ENCODE measurements at places on chromosomes 1 and 21. TPM values are rescaled to one million over a fixed set of nuclear protein-coding genes. Genes with fewer than 3 reads are reported as not detected.
A peak's percentile ranks its signal among the peaks of the same experiment; 100 is the strongest.

DNA sequence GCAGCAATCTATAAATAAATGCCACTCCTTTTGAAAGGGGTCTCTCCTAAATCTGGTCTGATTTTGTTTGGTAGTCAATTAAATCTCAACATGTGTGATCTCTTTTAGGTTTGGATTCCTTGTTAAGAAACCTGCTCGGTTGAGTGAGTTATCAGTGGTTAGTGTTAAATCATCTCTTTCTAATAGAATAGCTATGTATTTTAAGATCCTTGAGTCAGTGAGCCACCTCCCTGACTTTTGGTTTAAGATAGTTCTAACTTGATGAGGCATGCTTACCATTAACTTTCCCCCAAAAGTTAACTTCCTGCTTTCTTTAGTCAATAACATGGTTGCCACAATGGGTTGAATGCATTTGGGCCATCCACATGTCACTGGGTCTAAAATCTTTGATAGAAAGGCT is 93.1 kb upstream of the OLFM3 start:
- peak; percentile 17 for DNase-seq

- DNase-seq = peak; percentile 100
Measured at GRCh38 chr1:204171751-204172178, 5.6 kb upstream of the REN start.

DNA sequence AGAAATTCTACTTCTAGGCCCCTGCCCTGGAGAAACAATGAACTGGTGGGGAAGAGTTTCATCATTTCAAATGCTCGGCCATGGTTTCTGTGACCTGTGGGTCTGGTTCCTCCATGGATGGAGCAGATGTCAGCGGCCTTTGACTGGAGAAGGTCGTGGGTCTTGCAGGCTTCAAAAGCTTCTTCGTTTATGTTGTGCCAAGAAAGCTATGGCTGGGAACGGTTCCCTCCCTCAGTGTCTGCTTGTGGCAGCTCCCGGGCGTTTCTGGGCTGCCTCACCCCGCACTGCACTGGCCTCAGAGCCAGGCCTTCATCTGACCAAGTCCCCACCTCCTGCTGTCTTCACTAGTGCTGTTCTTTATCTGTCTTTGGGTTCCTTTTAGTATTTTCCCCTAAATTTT is 46.4 kb upstream of the POFUT2 start:
- no peak for DNase-seq

Gene CD55
- total RNA-seq = 63.4 TPM

DNA sequence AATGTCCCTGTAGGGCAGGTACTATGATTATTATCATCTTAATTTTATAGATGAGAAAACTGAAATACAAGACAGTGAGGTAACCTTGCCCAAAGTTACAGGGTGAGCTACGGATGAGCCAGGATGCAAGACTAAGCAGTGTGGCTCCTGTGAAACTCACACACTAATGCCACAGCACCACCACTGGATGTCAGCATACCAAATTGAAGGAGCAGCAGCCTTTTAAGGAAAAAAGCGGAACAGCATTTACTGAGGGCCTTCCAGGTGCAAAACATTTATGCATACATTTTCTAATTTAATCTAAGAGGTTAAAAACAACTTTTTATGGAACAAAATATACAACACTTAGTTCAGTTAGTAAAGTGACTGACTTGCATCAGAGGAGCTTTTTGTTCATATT is 41.7 kb downstream of the SEC16B start:
- DNase-seq = peak; percentile 27

DNA sequence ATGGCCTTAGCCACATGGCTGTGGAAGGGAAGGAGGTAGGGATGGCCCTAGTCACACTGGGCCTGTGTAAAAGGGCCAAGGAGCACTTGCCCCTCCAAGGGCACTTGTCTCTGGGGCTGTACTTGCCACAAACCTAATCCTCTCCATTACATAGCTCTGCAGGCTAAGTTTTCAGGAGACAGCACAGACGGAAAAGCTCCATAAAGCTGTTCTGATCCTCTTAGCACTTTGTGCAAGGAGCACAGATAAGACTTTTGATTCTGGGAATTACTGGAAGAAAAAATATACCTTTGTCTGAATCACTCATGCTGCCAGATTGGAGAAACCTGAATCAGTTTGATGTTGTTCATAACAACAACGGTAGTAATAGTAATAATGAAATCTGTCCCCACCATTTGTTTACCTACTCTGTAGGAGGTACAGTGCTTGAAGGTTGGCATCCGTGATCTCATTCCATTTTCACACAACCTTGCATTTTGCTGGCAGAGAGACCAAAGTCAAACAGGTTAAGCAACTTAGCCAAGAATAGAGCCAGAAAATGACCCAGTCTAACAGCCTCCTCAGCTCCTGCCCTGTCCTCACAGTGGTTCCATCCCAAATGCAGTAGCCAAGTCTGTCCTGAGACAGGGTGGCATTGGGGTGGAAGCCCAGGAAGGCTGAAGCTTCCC is 207.1 kb downstream of the ROR1 start:
- peak; percentile 83 for DNase-seq

- DNase-seq = no peak
Measured at GRCh38 chr1:23977854-23978191, 2.3 kb downstream of the SRSF10 start.

DNA sequence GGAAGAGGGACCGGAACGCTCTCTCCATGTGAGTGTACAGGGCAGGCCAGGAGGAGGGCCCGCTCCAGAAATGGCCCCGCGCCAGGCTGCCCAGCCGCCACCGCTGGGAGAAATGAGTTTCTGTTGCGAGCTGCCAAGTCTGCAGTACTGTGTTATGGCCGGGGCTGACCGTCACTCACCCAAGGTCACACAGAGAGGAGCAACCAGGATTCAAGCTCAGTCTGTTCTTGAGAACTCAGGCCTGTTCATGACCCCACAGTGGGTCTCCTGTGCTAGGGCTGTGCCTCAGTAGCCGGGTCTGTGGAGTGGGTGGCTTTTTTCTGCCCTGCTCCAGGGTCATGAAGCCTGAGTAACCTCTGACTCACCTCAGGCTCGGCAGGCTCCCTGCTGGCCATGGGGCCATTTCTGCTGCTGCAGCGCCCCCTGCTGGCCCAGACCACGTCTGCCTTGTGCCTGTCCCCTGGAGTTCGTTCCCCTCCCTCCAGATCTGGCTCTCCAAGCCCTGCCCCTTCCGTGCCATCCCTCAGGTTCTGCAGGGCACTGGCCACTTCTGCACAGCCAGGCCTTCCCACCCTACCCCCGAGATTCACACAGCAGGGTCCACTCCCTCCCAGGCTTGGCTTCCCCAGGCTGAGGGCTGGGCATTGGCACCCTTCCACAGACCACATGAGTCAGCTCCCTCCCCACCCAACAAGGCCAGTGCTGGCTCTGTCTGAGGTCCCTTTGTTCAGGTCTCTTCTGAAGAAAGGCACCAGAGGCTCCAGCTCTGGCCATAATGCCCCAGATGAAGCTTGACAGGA is 51.8 kb downstream of the EDN2 start:
- DNase-seq = peak; percentile 76

DNA sequence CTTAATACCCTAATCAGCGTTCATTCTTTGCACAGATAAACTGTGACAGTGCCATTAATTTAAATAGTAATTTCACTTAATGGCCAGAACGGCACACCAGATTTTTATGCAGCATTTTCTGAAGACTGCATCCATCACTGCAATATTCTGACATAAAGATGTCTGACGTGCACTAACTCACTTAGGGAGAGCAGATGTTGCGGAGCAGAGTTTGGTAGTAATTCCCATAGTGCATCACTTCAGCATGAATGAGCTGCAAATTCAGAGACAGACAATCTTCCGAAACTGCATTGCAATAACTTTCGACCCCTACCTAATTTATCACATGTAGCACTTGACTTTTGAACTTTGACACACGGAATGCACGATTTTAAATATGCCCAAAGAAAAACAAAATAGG is 225.3 kb downstream of the KCTD3 start:
- no peak for DNase-seq

- DNase-seq = peak; percentile 67
Measured at GRCh38 chr1:167152192-167152876, 58.5 kb downstream of the STYXL2 start.

- no peak for DNase-seq
Measured at GRCh38 chr1:206448471-206448870, 21.8 kb upstream of the IKBKE start.

DNA sequence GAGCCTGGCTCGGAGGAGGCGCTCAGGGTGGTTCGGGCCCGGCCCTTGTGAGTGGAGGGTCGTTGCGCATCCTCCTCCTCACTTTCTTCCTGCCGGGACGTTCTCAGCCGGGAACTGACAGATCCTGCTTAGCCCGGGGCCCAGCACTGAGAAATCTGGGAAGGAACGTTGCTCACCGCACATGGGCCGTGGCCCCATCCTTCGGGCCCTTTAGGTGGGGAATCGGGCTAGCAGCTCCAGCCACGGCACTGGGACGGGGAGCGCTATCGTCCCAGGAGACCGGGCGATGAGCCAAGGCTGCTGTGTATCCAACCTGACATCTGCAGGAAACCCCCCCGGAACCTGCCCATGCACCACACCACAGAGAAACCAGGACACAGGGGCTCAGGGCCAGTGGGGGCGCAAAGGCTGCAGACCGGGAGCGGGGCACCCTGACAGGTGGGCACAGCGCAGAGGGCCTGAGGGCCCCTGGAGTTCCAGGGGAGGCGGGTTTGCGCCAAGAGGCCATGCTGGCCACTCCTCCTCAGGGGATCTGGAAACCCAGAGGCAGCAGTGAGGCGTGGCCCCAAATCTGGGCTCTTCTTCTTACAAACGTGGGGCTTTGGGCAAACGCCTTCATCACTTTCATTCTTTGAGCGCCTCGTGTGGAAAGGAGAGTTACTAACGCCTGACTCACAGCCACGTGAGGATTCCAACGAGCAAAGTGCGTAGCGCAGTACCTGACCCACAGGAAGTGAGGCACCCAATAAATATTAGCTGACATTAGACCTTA is at the start of gene SH2D5:
SH2D5 (minus strand) TSS at position 116 of the 772 bp plus-strand sequence. CDS start 4,659 bp downstream, outside the sequence.
- DNase-seq = peak; percentile 99

Gene RNF19B
- 32.6 TPM for total RNA-seq

GRCh38 chr1:228872080-228872479 is 136.8 kb downstream of the RHOU start:
- DNase-seq = no peak
